ENCODE measurements at places on chromosomes 7 and 10.
A peak's percentile ranks its signal among the peaks of the same experiment; 100 is the strongest.

DNA sequence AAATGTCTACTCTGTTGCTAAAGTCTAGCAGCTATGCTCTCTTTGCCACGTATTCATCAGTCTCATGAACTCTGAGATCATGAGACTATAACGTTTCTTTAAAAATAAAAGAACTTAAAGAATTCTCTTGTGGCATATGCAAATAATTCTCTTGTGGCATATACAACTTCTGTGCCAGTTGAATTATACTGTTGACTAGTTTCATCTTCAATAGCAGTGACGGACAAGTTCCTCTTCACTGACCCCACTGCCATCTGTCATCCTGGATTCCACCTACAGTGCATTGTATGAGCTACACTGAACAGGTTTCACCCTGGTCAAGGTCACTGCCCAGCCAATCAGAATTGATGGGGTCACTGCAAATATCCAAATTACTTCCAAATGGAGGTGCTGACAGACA lies 88.2 kb downstream of the CD36 start:
- no peak for DNase-seq

DNA sequence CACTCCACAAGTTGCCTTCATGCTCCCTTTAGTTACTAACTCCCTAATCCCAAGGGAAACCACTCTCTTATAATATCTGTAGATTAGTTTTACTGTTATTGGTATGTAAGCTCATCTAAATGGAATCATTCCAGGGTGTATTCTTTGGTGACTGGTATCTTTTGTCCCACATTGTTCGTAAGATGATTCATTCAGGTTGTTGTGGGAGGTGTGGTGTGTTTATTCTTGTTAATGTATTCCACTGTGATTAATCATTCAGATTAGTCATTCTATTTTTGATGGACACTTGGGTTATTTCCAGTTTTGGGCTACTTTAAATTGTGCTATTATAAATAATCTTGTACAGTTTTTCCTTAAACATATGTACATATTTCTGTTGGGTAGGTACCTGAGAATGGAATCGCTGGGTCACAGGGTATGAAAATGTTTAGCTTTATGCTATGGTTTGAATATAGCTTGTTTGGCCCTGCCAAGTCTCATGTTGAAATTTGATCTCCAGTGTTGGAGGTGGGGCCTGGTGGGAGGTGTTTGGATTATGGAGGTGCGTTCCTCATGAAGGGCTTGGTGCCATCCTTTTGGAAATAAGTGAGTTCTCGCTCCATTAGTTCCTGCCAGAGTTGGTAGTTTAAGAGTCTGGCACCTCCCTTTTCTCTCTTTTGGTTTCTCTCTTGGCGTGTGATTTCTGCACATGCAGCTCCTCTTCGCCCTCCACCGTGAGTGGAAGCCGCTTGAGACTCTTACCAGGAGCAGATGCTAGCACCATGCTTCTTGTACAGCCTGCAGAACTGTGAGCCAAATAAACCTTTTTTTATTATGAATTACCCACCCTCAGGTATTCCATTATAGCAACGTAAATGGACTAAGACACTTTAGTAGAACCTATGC lies 13.8 kb downstream of the BTRC start:
- peak; percentile 96 for DNase-seq

- DNase-seq = no peak
Observed at GRCh38 chr7:139992353-139993044, 70.3 kb downstream of the PARP12 start.

GRCh38 chr7:142323706-142324105 lies 65.8 kb upstream of the PRSS58 start:
- peak; percentile 41 for DNase-seq

DNA sequence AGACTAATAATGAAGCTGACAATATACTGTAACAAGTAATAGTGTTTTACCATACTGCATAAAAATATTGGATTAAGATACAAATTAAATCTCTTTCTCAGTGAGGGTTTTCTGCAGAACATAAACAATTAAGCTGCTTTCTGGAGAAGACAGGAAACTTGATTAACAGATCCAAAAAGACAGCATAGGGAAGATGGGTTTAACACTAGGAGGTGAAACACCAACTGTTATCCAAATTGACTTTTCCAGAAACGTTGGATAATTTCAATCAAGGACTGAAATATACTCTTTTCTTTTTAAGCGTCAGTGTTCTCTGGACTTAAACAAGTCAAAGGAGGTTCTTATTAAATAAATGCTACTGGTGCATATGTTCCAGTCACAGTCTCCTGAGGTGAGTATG lies 45.3 kb upstream of the IMMP2L start:
- DNase-seq = no peak

DNA sequence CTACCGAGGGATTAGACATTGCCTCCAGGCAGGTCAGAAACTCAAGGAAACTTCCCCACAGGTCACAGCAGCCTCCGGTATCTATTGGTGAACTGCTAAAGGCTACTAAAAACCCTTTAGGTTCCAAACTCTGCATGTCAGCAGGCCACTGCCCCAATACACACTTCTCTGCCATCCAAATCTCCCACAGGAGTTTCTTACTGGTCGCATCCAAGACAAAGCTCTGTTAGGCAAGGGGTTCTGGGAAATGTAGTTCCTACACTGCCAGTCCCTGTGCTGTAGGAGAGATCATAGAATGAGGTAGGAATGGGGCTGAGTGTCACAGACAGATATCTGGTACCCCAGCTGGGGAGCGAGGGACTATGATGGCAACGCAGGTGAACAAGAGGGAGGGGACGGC lies 757.0 kb upstream of the C7orf33 start:
- no peak for DNase-seq

GRCh38 chr7:46153951-46154787 lies 233.1 kb upstream of the IGFBP3 start:
- DNase-seq = peak; percentile 98

DNA sequence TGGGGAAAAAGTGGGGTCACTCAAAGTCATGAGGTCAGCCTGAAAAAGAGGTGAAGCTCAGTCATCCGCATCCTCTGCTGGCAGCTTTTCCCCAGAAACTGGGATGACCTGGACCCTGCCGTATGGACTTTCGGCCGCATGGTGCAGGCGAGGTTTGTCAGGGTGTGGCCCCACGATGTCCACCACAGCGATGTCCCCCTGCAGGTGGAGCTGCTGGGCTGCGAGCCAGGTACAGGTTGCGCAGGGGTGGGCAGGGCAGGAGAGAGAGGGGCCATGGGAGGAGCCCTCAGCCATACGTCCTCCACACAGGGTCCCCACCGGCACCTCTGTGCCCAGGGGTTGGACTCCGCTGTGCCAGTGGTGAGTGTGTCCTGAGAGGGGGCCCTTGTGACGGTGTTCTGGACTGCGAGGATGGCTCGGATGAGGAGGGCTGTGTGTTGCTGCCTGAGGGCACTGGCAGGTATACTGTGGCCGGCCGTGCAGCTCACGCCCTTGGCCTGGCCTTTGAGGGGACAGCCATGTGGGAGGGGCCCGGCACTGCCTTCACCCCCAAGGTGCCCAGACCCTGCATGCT lies 23.0 kb upstream of the ZNF467 start:
- no peak for DNase-seq

DNA sequence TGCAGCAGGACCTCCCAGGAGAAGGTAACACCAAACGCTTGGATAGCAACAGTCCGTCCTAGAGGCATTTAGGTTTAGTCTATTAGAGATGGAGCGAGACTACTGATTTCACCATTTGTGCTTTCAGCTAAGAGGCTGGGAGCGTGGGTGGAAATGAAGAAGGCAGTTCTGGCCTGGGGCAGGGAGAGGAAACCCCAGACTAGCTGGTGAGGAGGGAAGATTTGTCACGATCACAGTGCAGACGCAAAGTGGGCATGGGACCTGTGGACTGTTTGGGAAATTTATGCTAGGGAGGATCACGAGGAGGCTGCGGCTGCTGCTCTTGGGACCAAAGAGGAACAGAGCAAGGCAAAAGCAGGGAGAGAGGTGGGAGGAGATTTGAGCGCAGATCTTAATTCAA lies 130.4 kb upstream of the AOAH start:
- peak; percentile 7 for DNase-seq

GRCh38 chr10:133335246-133336117 lies 1.2 kb downstream of the CALY start:
- DNase-seq = no peak

DNA sequence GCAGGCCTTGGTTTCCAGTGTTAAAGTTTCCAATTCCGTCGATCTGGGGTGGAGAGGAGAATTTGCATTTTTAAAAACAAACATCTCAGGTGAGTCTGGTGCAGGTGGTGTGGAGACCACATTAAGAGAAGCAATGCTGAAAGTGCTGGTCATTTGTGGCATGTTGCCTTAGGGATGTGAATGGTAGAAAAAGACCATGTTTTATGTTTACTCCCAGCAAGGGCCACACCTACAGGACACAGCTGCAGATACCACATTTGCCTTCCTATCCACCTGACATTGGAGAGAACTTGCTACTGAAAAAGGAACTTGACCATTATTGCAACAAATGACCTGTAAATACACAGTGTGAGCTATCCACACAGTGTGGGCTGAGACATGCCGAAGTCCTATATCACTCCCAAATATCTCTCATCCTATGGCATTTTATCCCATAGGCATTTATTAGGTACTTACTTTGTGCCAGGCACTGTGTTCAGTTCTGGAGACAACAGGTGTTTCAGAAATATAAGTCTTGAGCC lies 183.1 kb downstream of the NRP1 start:
- no peak for DNase-seq

DNA sequence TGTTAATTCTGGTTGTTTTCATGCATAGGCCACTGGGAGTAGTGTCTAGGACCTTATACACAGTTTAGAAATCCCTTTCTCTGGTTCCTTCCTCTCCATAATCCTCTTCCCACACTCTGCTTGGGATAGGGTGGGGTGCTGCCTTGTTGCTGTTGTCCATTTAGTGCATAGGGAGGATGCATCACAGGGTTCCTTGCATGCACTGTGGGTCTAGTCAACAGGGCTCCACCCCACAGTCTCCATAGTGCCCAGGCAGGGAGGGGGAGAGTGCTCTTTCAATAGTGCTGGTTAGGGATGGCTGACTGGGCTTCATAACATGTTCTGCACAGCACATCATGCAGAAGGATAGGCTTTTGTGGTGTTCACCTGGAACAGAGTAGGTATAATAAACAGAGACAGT lies 81.1 kb downstream of the ARHGAP12 start:
- peak; percentile 2 for DNase-seq

- DNase-seq = no peak
Observed at GRCh38 chr7:32048970-32049491, 21.2 kb downstream of the PDE1C start.

- DNase-seq = no peak
Observed at GRCh38 chr10:49144058-49144720, 10.4 kb upstream of the FAM170B start.

DNA sequence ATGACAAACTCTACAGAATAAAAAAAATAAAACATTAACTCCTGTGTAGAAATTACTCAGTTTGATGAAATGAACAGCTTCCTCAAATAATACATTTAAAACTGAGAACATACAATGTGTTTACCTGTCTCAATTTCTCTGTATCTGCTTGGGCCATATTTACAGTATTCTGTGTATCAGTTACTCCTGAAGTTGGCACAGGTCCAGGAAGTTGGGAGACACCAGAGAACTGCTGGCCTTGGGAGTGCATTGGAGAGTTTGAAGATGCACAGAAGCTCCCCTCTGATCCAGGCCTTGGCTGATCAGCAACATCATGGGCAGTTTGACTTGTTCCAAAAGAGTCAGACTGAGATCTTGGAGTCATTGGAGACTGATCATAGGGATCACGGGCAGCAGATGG lies 155.1 kb downstream of the GALNT11 start:
- no peak for DNase-seq

DNA sequence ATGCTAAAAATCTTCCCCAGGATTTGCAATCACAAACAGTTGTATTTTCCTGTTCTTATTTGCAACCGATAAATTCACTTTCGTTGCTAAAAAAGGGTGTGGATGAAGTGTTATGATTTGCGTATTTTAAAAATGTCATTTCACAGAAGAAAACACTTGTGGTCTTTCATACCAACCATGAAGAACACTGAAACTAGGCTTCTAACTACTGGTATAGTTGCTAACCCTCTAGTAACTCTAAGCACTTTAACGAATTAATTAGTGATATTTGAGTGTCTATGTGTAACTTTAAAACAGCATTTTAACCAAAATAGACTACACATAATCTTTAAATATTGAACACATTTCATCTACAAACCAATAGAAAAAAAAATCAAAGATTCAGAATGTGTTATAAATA lies 188.1 kb upstream of the PTN start:
- DNase-seq = no peak

GRCh38 chr10:61757525-61758397 lies 95.0 kb downstream of the CABCOCO1 start:
- DNase-seq = peak; percentile 86

- no peak for DNase-seq
Observed at GRCh38 chr7:22676385-22676784, 50.6 kb upstream of the IL6 start.

GRCh38 chr10:7199152-7199760 lies 211.6 kb downstream of the SFMBT2 start:
- DNase-seq = no peak

GRCh38 chr10:129629911-129630310 lies 162.9 kb downstream of the MGMT start:
- no peak for DNase-seq

GRCh38 chr10:17060289-17060688 lies 69.3 kb downstream of the CUBN start:
- no peak for DNase-seq

- no peak for DNase-seq
Observed at GRCh38 chr7:2231992-2232765, 566 bp downstream of the MAD1L1 start.

- DNase-seq = peak; percentile 89
Observed at GRCh38 chr10:125035136-125035535, 93.2 kb downstream of the ZRANB1 start.

DNA sequence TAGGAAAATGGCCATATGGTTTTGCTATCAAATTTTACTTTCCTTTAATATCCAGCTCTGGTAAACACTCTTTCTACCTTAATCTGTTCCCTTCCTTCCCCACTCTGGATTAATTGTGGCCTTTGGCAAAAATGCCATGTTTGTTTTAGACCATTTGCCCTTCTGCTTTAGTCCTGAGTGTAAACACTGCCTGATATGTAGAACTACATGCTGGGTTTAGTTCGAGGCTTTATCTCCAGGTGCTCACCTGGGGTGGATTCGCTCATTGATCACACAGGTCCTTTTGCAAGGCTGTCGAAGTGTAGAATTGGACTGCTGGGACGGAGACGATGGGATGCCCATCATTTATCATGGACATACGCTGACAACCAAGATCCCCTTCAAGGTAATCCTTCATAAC lies 94.1 kb downstream of the NOC3L start:
- DNase-seq = no peak

DNA sequence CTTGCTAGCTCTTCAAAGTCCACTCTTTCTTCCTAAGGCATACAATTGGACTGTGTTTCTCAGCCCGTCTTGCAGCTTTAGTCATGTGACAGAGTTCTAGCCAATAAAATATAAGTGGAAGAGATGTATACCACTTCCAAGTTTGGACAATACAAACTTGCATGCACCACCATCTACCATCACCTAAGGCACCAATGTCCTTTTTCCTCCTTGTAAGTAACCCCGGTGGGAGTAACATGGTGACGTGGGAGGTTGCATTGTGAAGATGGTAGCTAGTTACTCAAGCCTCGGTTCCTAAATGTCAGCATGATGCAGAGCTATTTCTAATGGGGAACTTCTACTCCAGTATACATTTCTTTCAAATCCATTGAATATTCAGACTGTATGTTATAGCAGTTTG lies 5.3 kb upstream of the CACNB2 start:
- no peak for DNase-seq

- DNase-seq = peak; percentile 69
Observed at GRCh38 chr7:4725014-4725849, 43.1 kb downstream of the FOXK1 start.
